ENCODE measurements at places on chromosomes 16 and 17. TPM values are rescaled to one million over a fixed set of nuclear protein-coding genes. Genes with fewer than 3 reads are reported as not detected.

KPNA2 gene
- total RNA-seq, result 165 TPM

ANKRD40 gene
- total RNA-seq, result 27.3 TPM

FAM171A2 gene
- total RNA-seq, result 0.78 TPM

KRT37 gene
- not detected for total RNA-seq

SLFN13 gene
- 39.9 TPM for total RNA-seq

CIAO2B gene
- 162 TPM for total RNA-seq

GRCh38 chr16:50169555-50170096 is 16.5 kb downstream of the TENT4B start:
- no peak for DNase-seq

GRCh38 chr17:41547921-41548843 is 20.1 kb upstream of the KRT19 start:
- peak; percentile 90 for DNase-seq

PPM1E gene
- 0.07 TPM for total RNA-seq

- DNase-seq, result no peak
Measured at GRCh38 chr17:81994593-81995462, 17.4 kb downstream of the ASPSCR1 start.

- no peak for DNase-seq
Measured at GRCh38 chr16:8796469-8797363, 723 bp downstream of the TMEM186 start.

DYNLRB2 gene
- not detected for total RNA-seq

NPIPA8 gene
- total RNA-seq, result 0.54 TPM
